ENCODE measurements at places on chromosomes 4 and X.

DNA sequence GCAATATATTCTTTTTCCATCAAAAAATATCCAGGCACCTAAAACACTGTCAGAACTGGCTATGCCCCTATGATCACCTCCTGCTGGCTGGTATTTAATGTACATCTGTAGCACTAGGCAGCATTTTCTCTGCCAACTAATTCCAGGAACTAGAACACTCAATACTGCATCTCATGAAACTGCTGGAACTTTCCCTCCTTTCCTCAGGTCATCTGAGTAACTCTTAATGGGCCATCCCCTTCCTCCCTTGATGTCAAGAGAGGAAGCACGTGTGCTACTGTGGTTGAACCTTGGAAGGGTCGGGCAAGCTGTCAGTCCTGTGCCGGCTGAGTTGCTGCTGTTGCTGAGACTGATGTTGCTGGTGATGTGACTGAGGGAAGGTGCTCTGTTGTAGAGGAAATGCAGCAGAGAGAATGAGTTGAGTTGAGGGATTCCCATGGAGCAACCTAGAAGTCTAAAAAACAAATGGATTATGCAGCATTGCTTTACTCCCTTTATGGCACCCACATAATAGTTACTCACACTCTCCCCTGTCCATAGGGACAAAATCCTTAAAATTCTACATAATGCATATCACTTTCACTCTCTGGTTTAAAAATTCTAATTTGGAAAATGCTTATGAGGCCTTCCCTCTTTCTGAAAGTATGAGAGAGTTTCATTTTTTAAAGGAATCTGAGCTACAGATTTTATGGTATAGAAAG, 39.5 kb downstream of the TMEM165 start:
- DNase-seq, result no peak

GRCh38 chrX:151676196-151676595, 19.1 kb upstream of the PRRG3 start:
- DNase-seq, result no peak

- DNase-seq, result no peak
Observed at GRCh38 chr4:31575504-31575903, 855.3 kb downstream of the PCDH7 start.

DNA sequence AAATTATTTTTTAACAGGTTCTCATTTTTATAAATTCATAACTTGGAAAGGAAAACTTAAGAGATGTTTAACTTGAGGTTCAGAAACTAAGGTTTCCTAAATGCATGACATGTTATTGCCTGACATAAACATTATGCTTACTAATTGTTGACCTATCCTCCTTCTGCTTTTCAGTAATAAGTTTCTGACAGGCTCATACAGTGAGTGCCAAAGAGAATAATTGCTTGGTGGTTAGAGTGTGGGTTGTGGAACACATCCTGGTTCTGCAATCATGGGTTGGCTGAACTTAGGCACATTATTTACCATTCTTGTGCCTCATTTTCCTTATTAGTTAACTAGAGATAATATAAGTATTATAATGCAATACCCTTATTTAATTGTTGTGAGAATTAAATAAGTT, 56.5 kb downstream of the BMPR1B start:
- no peak for DNase-seq

DNA sequence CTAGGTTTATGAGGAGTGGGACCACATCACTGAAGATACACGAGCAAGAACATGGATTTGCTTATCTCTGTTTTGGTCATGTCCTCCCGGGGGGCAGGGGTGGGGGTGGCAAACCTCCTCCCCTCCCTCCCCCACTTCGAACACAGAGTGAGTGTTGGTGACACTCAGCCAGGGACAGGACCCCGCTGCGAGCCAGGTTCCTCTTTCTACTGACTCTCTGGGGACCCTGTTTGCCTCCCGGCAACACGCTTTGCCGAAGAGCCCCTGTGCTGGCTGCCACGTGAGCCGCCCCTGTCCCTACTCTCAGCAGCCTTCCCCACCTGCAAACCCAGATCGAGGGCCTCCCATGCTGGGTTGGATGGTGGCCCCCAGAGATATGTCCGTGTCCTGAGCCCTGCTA, 34.7 kb downstream of the P2RY8 start:
- DNase-seq, result no peak

All from DMS153 (cell line).